Smooth muscle cell of the umbilical artery (primary cell): ENCODE measurements at places on chromosomes 13 and 19. TPM values are rescaled to one million over a fixed set of nuclear protein-coding genes. Genes with fewer than 3 reads are reported as not detected.

The CNFN gene
- total RNA-seq = not detected in 2 replicates

The PCDH8 gene
- total RNA-seq = not detected in 2 replicates

The ANGPTL8 gene
- total RNA-seq = not detected in 2 replicates

The FLT1 gene
- total RNA-seq = 194 and 211 TPM in 2 replicates

The LMTK3 gene
- 1.7 and 2.1 TPM in 2 replicates for total RNA-seq

The ZNF761 gene
- total RNA-seq = 16.3 and 23.3 TPM in 2 replicates

The ZNF625 gene
- total RNA-seq = 14.5 and 14.6 TPM in 2 replicates

The SYDE1 gene
- total RNA-seq = 26.1 and 44.0 TPM in 2 replicates

The FPR2 gene
- 0.05 and 0.30 TPM in 2 replicates for total RNA-seq

The ZNF667 gene
- 9.2 and 10.0 TPM in 2 replicates for total RNA-seq

The CACNG6 gene
- not detected in 2 replicates for total RNA-seq

The NFIX gene
- total RNA-seq = 29.7 and 62.5 TPM in 2 replicates

The ZNF66 gene
- total RNA-seq = 0.59 and 1.8 TPM in 2 replicates

The FGF22 gene
- not detected in 2 replicates for total RNA-seq

The HSPB6 gene
- total RNA-seq = 77.2 and 141 TPM in 2 replicates

The TUBB4A gene
- 0.60 TPM in 1 of 2 replicates, not detected in the other for total RNA-seq

The PRR20B gene
- not detected in 2 replicates for total RNA-seq

The EBI3 gene
- total RNA-seq = 0.28 and 0.30 TPM in 2 replicates

The NMRK2 gene
- not detected in 2 replicates for total RNA-seq

The GAPDHS gene
- total RNA-seq = not detected in 2 replicates

The PROZ gene
- not detected in 2 replicates for total RNA-seq

The SHISA7 gene
- total RNA-seq = not detected in 2 replicates

The CEACAM21 gene
- total RNA-seq = not detected in 2 replicates

The PGLYRP1 gene
- not detected in 2 replicates for total RNA-seq

The ZNF565 gene
- total RNA-seq = 5.4 and 6.2 TPM in 2 replicates
